ENCODE measurements at places on chromosomes 6 and 20. TPM values are rescaled to one million over a fixed set of nuclear protein-coding genes. Genes with fewer than 3 reads are reported as not detected.

The PRL gene
- not detected for total RNA-seq

The TSBP1 gene
- total RNA-seq: not detected

The SSTR4 gene
- not detected for total RNA-seq

The SNPH gene
- 4.3 TPM for total RNA-seq

The POFUT1 gene
- total RNA-seq: 31.5 TPM

The PLA2G7 gene
- 38.8 TPM for total RNA-seq

The C20orf141 gene
- total RNA-seq: not detected

The EBF4 gene
- 19.5 TPM for total RNA-seq
